Astrocyte of the spinal cord (primary cell): ENCODE measurements at places on chromosomes 13 and 19.

- peak; percentile 99 for DNase-seq
Measured at GRCh38 chr19:17334414-17335409, at the start of gene ANO8. Gene ANO8 (minus strand): TSS chr19:17334855. CDS start chr19:17334670, 185 bp downstream.

DNA sequence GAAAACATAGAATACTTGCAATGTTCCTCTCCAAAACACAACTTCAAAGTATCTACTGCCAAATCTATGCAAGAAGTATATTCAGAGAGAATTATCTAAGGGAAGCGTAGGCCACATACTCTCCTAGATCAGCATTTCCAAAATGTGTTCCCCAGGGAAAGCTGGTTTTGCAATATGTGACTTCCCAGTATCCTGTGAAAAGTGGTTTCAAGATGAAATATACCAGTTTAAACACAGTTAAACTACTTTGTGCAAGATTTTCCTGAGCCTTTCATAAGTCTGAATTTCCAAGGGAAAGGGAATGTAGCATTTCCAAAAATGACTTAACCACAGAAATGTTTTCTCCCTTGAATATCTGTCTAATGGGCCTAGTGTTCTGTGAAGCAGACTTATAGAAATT lies 7.6 kb downstream of the STARD13 start:
- no peak for DNase-seq

- DNase-seq = no peak
Measured at GRCh38 chr19:14091813-14092462, 1.4 kb upstream of the SAMD1 start.

- DNase-seq = no peak
Measured at GRCh38 chr19:1435378-1435989, 2.7 kb upstream of the RPS15 start.

GRCh38 chr19:29526730-29527499 lies 1.1 kb downstream of the VSTM2B start:
- no peak for DNase-seq

DNA sequence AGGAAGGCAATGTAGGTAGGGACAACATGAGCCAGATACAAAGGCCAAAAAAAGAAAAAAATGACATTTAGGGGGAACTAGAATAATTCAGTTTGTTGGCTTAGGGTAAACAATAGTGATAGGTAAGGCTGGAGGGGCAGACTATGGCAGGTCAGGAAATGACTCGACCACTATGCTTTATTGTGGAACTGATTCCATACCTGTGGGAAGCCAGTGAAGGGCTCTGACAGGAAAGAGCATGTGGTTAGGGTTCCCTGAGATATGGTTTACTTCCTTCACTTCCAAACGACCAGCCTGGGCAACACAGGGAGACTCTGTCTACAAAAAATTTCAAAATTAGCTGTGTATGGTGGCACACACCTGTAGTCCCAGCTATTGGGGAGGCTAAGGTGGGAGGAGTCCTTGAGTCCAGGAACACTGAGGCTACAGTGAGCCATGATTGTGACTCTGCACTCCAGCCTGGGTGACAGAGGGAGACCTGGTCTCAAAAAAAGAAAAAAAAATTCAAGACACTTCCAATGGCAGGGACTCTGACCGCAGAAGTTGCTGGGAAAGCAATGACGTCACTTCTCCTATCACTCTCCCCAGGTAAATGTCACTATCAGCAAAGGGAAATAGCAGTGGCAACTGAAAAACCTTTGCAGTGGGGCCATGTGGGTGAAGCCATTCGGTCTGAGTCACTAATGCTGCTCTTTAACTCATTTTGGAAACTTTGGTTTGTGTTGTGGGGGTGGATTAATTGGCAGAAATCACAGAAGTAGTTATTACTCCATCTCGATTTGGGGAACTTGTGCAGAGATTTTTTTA lies 192.8 kb upstream of the TSC22D1 start:
- DNase-seq = no peak
